ENCODE measurements at places on chromosomes 11 and 22. TPM values are rescaled to one million over a fixed set of nuclear protein-coding genes. Genes with fewer than 3 reads are reported as not detected.

Gene FGF4
- polyA plus RNA-seq: 4.1 TPM

- DNase-seq: no peak
Observed at GRCh38 chr11:93497596-93497995, 45.6 kb downstream of the SMCO4 start.

DNA sequence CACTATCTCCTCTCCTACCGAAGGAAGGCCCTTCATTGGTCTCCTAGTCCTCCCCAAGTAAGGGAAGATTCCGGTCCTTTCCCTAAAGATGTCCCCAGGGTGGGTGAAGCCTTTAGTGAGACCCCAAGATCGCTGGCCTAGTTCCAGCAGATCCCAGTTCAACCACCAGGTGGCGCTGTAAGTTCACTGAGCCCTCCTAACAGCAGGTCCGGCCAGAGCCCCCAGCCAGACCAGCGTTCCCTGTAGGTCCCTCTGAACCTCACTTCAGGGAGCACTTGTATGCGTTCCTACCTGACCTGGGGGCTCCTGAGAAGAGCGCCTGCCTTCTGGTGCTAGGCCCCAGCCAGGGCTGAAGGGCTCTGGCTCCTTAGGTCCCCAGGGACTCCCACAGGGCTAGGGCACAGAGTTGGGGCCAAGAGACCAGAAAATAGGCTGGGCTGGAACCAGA, 38.1 kb downstream of the LMO1 start:
- DNase-seq: peak; percentile 92

DNA sequence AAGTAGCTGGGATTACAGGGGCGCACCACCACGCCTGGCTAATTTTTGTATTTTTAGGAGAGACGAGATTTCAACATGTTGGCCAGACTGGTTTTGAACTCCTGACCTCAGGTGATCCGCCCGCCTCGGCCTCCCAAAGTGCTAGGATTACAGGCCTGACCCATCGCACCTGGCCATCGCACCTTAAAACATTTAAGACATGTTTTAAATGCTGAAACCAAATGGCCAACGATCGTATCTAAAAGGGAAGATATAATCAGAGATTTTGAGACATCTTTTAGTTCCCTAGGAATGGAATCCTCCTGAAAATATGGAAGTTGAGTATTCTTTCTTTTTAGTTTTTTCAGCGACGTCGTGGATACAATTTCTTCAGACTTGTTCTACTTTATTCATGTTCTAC, 21.8 kb upstream of the APOBEC3A start:
- no peak for DNase-seq

GRCh38 chr11:3154001-3154599, 11.0 kb downstream of the OSBPL5 start:
- no peak for DNase-seq

DNA sequence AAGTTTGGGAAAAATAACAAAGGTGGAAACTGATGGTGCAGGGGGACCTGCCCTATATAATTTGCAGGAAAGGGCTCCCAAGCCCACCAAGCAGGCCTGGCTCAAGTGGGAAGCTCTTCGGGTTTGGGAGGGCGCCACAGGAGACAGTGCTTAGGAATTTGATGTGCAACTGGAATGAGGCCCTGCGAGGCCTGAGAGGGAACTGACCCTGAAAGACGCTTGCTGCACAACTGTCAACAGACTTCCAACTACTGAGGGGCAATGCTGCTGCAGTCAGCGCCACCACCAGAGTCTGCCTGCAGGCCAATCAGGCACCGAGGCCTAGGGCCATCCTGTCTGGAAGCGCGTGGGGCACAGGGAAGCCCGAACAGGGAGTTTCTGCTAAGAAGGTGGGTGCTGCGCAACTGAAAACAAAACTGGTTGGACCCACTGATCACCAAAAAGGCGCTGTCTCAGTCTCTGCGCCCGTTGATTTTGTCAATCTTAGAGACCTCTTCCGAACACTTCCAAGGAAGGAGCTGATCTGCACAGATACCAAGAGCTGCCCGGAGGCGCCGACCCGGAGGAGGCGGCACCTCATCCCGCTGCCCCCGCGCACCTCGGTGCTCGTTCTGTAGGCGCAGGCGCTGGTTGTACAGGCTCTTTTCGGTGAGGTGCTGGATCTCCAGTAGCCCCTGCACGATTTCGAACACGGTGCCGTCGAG, 667 bp downstream of the DGCR6L start:
- peak; percentile 65 for DNase-seq

- DNase-seq: peak; percentile 84
Observed at GRCh38 chr22:41913842-41914534, 886 bp downstream of the SHISA8 start.

Data from GM23338 (cell line).